ENCODE measurements at places on chromosomes 16 and 17.

DNA sequence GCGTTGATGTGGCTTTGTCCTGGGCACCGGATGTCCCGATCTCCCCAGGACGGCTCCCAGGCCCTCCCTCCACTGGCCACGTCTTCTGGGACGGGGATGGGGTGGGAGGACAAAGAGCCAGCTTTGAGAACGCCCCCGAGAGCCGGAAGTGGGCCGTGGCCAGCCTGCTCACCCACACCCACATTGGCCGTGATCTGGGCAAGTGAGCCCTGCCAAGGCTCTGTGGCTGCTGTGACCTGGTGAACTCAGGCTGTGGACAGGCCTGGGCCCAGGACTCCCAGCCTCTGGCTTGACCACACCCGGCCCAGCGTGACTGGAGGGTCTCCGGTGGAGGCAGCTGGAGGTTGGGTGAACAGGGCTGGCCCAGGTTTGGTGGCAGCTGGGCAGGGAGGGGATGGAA, 3.3 kb downstream of the CDH15 start:
- no peak for DNase-seq

- DNase-seq, result peak; percentile 14
Observed at GRCh38 chr17:80827646-80828643, 163.7 kb upstream of the CHMP6 start.

GRCh38 chr17:21191698-21192097, 22.3 kb downstream of the TMEM11 start:
- no peak for DNase-seq

DNA sequence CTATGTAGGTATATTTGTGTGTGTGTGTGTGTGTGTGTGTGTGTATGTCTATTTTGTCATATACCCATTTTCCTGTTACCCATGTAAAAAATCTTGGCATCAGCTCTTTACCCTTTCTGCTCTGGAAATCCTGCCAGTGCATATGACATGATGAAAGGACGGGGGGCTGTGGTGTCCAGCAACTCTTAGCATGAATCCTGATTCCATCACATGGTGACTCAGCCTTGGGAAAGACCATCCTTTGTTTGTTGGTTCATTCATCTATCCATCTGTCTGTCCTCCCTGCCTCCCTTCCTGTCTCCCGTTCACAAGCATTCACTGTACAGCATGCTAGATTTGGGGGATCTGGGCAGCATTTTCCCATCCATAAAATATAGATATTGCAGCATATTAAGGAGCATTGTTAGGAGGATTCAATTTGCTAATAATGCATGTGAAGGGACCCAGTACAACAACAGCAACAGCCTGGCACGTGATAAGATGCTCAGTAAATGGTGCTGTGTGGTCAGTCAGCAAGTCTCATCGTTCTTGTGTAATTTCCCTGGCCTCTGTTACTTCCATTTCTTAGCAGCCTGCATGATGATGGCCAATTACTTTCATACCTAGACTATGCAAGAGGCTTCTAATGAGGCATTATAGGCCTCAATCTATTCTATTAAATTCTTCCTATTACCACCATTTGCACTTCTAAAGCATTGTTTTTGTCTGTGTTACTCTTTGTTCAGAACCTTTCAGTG, 191.0 kb downstream of the PRKCA start:
- DNase-seq, result peak; percentile 79

- no peak for DNase-seq
Observed at GRCh38 chr17:16415031-16415924, at the start of gene TRPV2. TRPV2 (plus strand) TSS chr17:16415571; CDS start chr17:16417669, 2,098 bp downstream.

DNA sequence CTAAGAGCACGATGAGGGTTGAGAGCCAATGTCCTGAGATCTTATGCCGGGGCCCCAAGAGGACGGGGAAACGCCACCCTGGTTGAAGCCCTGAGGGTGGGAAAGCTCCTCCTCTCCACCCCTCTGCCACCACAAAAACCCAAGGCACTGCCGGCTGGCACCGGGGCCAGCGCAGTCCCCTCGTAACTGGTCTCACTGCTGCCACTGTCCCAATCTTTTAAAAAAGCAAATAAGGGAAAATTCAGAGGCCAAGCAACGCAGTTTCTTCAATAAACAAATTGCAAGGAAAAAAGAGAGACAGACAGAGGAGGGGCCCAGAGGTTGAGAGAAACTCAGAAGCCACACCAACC, 6.7 kb downstream of the GRIN2C start:
- no peak for DNase-seq

GRCh38 chr17:31550389-31551056, 159.0 kb downstream of the RAB11FIP4 start:
- DNase-seq, result no peak

DNA sequence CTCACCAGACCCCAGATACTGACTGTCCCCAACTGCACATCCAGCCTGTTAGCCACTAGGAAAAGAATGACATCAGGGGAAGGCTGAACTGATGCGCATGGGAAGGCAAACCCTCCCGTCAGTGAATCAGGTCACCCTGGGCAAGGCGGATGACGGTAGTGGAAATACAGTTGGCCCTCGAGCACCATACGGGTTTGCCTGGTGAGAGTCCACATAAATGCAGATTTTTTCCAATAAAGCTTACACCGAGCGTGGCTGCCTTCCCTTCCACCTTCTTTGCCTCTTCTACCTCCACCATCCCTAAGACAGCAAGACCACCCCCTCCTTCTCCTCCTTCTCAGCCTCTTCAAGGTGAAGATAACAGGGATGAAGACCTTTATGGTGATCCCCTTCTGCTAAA, 236.1 kb upstream of the TNRC6C start:
- DNase-seq, result no peak

- no peak for DNase-seq
Observed at GRCh38 chr17:11035681-11036080, 197.8 kb upstream of the PIRT start.

GRCh38 chr16:67943619-67944504, at the start of gene LCAT:
LCAT (minus strand) TSS chr16:67944120; CDS start chr16:67944101, 19 bp downstream.
- DNase-seq, result no peak

All from fibroblast of skin of right biceps (primary cell).